ENCODE measurements at places on chromosomes 7 and 10. TPM values are rescaled to one million over a fixed set of nuclear protein-coding genes. Genes with fewer than 3 reads are reported as not detected.

- no peak for DNase-seq
Measured at GRCh38 chr7:148155000-148155399, 435.6 kb upstream of the C7orf33 start.

GRCh38 chr10:78433076-78433595 lies 399.5 kb downstream of the RPS24 start:
- DNase-seq = no peak

The RBM28 gene
- polyA plus RNA-seq = 41.9 TPM

- no peak for DNase-seq
Measured at GRCh38 chr7:37853468-37853867, 5.1 kb downstream of the NME8 start.

- DNase-seq = no peak
Measured at GRCh38 chr10:89468191-89468965, 54.0 kb downstream of the IFIT5 start.

GRCh38 chr7:120931243-120931642 lies 19.3 kb upstream of the ING3 start:
- no peak for DNase-seq

Measured in forelimb muscle (tissue), 1 donor.